ENCODE measurements at places on chromosomes 7 and 10. TPM values are rescaled to one million over a fixed set of nuclear protein-coding genes. Genes with fewer than 3 reads are reported as not detected.

Gene KIF11
- 1.4 TPM for total RNA-seq

DNA sequence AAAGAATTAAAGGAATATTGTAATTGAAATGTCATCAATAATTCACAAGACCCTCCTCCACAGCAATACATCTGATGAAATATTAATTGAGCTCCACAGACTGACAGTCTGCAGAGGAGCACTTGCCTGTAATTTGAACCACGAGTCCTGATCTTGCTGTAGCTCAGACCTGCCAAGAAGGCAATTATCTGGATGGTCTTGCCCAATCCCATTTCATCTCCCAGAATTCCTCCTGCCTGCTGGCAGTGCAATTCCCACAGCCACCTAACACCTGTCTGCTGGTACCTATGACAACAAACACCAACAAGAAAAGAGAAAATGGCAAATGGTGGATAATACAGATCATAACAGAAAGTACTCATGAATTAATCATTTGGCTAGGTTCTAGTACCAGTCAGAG, 38.5 kb downstream of the ERCC6 start:
- no peak for DNase-seq

DNA sequence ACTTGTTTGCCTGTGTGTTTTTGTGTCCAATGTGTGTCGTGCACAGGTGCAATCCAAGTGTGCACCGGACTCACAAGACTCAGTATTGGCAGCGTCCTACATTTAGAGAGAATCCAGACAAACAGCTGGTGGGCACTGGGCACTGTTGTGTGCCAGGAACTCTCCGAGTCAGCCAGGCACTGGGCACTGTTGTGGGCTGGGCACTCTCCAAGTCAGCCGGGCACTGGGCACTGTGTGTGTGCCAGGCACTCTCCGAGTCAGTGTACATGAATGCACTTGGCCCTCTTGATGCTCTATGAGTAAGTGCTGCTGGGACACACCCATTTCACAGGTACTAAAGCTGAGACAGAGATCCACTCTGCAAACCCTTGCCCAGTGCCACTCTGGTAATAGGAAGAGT, 303.5 kb downstream of the PTPRN2 start:
- no peak for DNase-seq

Gene DNAH11
- 0.94 TPM for total RNA-seq

DNA sequence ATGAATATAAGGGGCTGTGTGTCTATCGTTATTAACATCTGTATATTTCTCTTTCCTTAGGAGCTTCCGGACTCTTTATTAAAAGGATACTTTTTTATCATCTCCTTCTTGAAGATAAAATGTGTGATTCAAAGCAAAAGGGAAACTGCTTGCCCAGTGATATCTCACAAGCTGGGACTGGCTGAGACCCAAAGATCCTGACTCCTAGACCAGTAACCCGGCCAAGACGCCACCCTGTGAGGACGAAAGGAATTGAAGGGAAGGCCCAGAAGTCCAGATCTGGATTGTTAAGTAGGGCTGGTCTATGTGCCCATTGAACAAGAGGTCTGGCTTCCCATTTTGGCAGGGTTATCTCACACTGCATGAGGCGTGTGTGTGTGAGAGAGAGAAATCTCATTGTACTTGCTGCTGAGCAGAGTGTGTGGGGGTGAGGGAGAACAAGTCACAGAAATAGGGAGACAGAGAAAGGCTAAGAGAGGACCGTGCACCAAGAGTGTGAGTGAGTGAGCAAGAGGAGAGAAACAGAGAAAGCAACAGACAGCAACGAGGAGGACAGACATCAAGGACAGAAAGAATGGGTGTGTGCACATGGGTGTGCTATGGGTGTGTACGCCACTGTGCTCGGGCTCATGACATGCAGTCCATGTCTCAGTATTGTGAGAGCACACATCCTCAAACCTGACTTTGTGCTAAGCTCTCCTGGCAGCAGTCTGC, 75.4 kb downstream of the PLXNA4 start:
- peak; percentile 73 for DNase-seq

GRCh38 chr10:14449293-14449815, 118.6 kb upstream of the FRMD4A start:
- DNase-seq = no peak

Gene CYP26C1
- total RNA-seq = 0.10 TPM

DNA sequence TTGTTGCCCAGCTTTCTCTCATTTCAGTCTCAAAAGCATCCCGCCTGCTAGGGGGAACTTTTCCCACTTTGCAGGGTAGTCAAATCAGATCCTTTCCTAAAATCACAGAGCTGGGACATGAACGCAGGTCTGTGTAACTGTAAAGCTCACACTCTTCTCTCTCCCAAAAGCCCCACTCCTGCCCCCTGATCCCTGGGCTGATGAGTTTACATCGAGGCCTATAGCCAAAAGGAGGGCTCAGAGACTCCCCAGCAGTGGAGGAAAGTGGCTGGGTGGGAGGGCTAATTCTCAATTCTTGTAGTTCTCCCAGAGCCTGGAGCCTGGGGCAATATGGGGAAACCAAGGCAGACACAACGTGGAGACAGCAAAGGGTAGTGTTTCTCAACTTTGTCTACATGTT, 6.5 kb upstream of the MTPAP start:
- no peak for DNase-seq

DNA sequence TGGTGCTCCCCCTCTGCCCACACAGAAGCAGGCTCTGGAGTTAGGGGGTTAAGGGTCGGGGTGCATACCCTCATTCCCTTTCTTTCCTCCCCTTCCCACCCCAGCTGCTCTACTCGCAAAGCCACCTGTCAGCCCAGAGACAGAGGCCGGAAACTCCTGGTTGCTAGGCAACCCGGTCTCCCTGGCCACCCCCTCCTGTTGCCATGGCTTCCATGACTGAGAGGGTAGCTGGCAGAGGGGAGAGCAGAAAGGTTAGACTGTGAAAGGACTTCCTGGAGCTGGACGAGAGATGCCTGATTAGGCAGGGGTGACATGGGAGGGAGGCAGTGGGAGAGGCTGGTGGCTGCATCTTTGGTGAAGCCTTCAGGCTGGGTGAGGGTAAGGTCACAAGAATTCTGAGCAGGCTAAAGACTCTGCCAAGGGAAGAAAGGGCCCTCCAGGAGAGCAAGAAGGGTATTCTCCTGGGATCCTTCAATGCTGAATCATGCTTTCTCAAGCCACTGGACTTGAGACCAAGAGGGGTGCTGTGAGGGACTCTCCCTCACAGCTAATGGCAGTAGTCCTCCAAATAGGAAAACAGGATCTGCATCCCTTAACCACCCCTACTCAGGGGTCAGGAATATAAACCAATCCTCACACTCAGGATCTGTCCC, 5.4 kb downstream of the PSD start:
- no peak for DNase-seq

DNA sequence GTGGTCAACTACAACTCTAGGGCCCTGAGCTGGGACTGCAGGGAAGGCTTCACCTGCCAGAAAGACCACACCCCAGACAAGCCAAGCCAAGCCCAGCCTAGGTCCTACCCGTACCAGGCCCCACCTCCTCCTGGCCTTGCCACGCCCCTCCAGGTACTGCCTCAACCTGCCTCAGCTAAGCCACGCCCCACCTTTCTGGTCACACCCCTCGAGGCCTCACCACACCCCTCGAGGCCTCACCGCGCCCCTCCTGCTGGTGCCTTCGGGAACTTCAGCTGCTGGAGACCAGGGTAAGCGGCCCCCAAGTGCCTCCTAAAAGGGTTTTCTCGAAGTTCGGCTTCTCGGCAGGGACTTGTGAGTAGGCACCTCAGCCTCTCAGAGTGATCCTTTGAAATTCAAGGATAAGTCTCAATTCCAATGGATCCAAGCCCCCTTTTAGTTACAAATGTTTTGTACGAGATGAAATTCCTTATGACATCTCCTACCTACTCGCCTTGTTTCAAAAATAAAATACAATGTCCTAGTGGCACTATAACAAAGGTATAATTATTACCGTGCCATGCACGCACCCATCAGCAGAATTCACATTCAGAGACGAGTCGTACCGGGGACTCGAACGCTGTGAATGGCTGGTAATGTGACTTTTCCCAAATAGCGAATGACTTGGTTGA, 171.2 kb downstream of the ARHGAP21 start:
- DNase-seq = peak; percentile 70

GRCh38 chr10:98921316-98921715, 314.3 kb downstream of the HPSE2 start:
- DNase-seq = no peak

- no peak for DNase-seq
These were observed 30.6 kb downstream of the HYCC1 start for GRCh38 chr7:22983257-22983855.

Gene ANKRD7
- total RNA-seq = not detected

DNA sequence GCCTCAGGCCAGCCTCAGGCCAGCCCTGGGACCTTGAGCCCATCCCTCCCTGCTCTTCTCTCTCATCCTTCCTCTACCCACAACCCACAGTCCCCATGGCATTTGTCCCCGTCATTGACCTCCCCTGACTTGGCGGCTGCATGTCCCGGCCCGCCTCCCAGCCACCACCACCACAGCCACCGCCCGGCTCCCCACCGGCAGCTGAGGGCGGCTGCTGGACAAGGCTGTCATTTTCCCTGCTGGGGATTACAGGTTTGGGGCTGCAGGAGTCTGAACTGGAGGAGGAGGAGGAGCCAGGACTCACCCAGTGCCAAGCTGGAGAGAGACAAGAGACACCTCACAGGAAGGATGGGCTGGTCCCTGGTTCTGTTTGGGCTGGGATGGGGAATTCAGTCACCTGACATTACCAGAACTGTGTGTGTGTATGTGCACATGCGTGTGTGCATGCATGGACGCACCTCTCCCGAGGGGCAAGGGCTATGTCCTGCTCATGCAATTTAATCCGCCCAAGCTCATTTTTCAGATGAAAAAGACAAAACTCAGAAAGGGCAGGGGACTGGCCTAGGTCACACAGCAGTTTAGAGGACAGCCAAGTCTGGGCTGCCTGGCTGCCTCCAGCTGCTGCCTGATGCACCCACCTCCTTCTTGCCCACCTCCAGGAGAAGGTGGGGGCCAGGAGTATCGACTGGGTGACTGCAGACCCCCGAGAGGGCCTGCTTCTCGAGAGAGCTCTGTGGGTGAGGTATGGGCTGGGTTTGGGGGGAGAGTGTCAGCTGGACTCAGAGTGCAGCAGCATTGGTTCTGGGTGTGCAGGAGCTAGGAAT, 113.1 kb downstream of the ZMIZ1 start:
- no peak for DNase-seq

DNA sequence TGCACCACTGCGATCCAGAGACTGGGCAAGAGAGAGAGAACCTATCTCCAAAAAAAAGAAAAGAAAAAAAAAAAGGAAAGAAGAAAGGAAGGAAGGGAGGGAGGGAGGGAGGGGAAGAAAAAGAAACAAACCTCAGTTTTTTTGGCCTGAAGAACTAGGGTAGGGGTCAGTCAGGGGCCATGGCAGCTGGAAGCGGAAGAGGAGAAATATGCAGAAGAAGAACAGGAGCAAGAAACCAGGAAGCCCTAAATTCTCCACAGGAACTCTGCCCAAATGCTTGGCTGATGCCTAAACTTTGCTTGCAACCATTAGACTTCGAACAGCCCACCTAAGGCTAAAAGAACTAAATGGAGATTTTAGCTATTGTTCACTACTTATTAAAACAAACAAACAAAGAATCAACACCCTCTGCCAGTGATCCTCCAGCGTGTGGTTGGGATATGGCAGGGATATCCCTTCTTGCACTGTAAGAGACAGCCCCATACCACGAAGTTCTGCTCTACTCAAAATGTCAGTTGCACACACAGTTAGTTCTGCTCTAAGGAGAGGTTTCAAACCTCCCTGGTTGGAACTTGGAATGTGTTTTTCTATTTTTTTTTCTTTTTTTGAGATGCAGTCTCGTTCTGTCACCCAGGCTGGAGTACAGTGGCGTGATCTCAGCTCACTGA, 139.5 kb downstream of the FAM107B start:
- DNase-seq = no peak

Gene CAV1
- total RNA-seq = 127 TPM

Data from ureter (tissue), 1 donor.